NCI-H446 treated with DMSO at 0.1 percent for 48 hours (cell line): ENCODE measurements at places on chromosomes 7 and 10.

DNA sequence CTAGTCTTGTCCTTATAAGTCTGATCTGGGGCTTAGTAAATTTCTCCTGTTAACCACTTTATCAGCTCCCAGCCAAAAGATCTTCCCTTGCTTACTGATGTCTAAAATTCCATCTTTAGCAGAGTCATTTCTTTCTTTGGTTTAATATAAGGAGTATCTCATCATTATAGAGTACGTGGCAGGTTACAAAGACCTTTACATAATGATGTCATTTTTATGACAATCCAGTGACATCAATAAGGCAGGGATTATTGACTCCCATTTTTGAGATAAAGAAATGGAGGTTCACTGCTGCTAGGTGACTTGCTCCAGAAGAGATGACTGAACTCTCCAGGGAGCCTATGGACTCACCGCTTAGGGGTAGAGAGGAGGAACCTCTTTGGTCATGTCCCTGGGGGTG is 8.1 kb upstream of the IFRD1 start:
- DNase-seq, result no peak

GRCh38 chr7:67760971-67761370 is 764.3 kb downstream of the TYW1 start:
- no peak for DNase-seq

DNA sequence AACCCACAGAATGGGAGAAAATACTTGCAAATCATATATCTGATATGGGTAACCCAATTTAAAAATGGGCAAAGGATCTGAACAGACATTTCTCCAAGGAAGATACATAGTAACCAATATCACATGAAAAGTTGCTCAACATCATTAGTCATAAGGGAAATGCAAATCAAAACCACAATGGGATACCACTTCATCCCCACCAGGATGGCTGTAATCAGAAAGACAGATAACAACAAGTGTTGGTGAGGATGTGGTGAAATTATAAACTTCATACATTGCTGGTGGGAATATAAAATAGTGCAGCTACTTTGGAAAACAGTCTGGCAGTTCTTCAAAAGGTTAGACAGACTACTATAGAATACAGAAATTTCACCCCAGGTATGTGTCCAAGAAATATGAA is 19.3 kb downstream of the AOC1 start:
- DNase-seq, result no peak

GRCh38 chr10:118449521-118449920 is 107.4 kb upstream of the FAM204A start:
- DNase-seq, result no peak

GRCh38 chr7:135770139-135770710 is 21.6 kb upstream of the FAM180A start:
- no peak for DNase-seq

DNA sequence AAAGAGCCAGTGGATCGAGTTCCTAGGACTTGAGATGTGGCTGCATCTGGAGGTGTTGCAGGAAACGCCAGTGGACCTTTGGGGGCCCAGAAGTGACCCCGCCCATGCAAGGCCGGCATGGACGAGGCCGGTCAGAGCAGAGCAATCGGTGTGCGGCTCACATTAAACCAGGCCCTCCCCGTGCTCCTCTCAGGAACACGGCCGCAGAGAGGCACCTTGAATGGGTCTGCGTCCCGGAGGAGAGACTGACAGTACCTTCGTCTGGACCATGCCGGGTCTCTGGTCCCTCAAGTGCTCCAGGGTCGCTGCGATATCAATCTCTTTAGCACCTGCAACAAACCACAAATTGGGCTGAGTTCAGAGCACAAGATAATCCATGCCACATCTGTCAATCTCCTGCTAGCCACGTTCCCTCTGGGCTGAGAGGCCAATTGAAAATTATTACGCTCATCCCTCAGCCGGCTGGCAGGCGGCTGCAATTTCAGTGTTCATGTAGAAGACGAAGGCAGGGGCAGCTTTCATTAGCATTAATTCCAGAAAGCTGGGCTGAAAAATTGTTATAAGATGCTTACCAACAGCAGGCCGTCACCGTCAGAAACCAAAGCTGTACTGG is 212.0 kb downstream of the DNAJB6 start:
- no peak for DNase-seq

GRCh38 chr10:99605351-99605750 is 14.9 kb downstream of the SLC25A28 start:
- no peak for DNase-seq

- no peak for DNase-seq
Measured at GRCh38 chr7:137774793-137775201, 72.0 kb downstream of the DGKI start.

- no peak for DNase-seq
Measured at GRCh38 chr7:157529768-157530560, 193.2 kb downstream of the DNAJB6 start.

DNA sequence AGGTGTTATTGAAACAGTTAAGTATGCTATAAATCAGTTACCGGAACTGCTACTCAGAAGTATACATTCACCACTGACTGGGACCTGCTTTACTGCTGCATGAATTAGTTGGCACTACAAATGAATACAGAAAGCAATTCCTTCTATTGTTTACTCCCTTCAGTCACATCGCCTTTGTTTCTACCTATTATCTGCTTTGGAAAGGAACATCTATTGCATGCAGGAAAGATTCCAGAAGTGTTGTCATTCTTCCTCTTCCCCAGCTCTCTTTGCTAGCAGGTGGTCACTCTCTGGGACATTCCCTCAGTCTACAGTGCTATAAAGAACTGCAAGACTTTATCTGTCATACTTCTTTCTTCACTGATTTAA is 131.3 kb downstream of the ANK3 start:
- no peak for DNase-seq

DNA sequence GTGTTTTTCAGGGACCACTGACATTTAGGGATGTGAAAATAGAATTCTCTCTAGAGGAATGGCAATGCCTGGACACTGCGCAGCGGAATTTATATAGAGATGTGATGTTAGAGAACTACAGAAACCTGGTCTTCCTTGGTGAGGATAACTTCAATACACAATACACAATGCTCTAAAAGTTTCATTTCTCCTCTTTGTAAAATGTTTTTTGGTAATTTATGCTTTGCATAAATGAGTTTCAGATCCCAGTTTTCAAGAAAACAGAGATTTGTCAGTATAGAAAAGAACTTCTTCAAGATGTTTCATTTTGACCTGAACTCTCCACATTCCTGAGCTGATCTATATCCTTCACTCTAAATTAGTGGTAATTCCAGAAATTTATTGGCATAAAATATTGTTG is 14.2 kb downstream of the ZNF92 start:
- DNase-seq, result no peak

DNA sequence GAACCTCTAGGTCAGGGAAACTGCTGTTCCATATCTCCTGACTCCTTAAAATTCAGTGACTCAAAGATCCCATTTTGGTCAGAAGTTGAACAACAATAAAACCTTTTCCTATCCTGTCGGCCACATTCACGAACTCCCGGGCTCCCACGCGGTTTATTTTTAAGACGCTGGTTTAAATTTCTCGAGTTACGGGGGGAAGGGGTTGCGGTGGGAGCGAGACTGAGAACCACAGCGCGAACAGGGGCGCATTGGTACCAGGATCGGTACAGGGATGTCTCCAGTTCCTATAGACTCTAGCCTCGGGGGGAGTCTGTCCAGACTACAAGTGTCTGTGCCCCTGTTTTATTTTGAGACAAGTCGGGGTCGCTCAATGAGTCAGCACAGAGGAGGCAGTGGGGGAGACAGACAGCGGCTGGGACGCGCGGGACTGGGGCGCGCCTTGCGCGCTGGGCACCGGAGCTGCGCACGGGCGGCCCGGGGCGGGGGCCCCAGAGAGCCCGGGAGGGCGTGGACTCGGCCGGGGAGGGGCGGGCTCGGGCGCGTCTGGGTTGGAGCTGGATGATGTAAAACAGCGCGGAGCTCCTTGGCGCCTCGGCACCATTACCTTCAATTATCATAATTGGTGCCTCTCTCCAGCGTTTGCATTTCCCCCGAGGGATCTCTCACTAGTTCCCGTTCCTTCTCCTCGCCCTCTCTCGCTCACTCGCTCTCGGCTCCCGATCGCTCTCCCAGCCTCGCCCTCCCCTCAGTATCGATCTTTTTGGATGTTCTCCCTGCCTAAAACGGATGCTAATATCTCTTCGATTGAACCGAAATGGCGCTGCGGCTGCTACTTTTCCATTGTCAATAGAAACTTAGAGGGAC is 8.7 kb upstream of the BAMBI start:
- no peak for DNase-seq

DNA sequence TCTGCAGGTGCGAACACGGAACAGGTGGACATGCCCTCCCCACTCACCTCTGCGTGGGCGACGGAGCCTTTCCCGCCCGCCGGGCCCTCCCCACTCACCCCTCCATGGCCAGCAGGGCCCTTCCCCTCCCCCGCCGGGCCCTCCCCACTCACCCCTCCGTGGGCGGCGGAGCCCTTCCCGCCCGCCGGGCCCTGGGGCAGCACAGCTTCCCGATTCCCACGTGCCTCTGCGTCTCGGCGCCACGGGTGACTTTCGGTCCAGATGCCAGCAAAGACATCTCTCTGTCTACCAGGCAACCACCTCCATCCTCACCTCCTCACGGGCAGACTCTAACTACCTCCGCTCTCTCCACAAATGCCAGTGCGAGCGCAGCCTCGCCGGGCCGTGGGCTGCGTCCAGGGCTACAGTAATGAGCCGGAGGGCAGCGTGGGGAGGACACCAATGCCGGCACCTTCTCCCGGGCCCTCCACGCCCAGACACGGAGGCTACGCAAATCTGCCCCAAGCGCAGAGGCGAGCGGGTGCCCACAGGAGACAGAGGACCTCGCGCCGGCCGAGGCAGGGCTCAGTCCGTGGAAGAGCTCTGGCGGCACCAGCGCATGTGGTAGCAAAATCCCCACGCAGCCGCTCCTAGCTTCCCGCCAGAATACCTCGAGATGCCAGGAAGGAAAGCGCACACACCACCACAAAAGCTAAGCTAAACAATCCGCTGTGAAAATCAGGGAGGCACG is 21.8 kb downstream of the GPER1 start:
- no peak for DNase-seq

- no peak for DNase-seq
Measured at GRCh38 chr10:50625649-50626132, 1.9 kb upstream of the SGMS1 start.

DNA sequence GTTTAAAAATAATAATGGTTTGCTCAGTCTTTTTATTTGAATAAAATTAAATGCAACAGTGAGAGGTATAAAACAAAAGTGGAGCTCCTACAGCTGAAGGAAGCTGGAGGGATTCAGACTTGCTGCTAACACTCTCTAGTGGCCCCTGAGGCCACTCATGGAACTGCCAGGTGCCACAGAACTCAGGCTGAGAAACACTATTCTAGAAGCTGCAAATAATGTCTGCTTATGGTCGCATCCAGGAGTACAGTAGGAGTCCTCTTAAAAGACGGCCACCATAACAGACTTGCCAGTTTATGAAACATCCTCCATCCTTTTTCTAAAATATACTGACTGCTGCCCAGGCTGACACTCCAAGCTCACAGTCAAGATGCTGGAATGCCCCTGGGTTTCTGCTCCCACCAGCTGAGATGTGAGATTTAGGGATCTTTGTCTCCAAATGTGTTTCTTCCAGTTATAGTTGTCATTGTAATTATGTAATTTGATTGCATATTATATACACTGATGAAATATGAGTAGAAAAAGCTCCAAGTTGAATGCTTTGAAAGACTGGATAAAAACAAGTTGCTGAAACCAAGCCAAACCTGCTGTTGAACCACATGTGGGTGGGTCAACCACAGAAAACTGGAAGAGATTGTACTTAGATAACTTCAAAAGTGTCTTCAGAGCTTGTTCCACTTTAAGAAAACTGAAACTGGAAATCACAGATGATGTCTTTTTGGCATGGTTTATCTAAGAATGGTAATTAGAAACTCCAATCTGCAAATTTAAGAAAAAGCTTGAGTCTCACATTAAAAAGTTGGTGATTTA is 213.7 kb upstream of the AOAH start:
- no peak for DNase-seq

- no peak for DNase-seq
Measured at GRCh38 chr7:45035893-45036292, 35.9 kb downstream of the CCM2 start.

DNA sequence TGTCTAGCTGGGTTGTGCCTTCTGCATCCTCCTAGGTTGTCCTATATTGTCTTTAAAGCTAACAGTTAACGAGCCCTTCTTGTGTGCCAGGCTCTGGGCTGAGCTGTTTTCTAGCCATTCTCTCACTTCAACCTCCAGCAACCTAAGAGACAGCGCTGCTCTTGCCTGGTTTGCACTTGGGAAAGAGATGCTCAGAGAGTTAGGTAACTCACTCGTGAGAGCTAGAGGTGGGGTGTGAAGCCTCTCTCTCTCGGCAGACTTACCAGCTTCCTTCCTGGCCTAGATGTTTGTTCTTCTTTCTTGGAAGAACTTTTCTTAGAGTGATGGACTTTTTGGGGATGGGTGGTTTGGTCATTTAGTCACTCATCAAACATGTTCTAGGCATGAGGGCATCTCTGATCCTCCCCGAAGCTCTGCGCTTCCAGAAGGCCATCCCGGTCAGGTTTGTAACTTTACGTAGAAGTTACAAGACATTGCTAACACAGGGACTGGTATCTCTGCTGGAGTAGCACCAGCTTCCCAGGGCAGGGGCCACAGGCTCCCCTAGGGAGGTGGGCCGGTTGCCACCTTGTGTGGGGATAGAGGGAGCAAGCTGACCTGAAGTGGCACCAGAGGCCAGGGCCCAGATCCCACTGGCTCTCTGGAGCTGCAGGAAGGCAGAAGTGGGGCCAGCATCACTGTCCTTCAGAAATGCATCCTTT is 14.3 kb downstream of the TSPAN15 start:
- no peak for DNase-seq

DNA sequence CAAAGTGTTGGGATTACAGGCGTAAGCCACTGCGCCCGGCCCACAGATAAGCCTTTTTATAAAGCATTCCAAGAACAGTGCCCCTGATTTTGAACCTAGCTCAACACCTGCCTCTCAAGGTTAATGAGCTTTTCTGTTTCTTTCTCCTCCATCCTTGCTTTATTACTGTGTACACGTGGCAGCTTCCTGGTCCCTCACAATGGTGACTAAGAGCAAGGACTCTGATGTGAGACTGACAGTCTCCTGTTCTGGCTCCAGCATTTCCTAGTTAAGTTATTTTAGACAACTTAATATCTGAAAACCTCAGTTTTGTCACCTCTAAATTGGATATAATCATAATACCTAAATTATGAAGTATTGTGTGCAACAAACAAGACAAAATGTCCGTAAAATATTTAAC is 9.9 kb downstream of the HABP2 start:
- DNase-seq, result no peak

DNA sequence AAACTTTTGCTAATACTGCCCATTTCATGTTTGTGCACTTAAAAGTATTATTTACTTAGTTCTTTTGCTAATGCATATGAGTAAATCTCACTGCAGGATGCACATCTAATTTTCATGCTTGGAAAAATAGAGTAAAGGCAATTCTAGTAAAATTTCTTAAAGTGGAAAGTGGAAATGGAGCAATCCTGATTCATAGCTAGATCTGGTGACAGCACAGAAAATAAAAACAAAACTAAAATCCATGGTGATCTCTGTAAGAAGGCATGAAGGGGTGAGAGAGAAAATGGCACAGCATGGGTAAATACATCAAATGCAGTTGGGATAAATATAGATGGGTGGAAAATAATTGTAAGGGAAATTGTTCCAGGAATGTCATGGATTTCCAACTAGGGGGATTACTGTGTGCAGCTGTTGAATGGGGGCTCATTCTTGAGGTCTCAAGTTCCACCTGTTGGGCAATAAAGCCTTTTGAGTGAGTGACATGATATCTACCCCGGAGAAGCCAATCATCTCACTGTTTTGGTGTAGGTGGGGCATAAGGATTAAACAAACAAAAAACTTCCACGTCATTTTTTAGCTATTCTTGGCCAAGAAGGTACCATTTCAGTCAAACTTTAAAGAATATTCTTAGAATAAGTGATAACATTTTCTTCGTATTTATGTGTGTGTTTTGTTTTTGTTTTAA is 1.7 kb upstream of the MCU start:
- DNase-seq, result no peak
